ENCODE measurements at places on chromosomes 6 and 20.

GRCh38 chr6:163683105-163683622 lies 268.6 kb downstream of the QKI start:
- no peak for DNase-seq

DNA sequence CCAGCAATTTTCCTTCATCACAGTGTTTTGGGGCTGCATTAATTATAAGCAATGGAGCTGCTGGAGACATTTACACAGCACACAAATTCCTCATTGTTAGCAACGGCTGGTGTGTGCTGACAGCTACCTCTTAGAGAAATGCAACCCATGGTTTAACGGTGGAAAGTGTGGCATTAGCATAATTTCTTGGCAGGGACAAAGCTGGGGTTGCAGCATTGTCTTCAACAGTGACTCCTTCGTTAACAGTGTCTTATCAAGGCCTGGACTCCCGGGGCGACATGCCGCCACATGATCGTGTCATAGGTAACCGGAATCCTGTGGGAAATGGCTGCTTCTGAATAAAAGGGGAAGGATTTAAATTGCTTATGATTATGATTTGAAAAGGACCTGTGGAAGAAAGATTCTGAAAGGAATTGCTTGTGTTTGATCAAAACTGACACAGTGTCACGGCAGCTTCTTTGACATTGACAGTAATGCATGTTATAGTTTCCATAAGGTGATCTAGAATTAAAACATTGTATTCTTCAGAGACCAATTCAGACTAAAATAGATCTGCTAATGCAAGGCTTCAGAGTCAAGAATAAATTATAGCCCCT lies 128.0 kb downstream of the UST start:
- DNase-seq: no peak

DNA sequence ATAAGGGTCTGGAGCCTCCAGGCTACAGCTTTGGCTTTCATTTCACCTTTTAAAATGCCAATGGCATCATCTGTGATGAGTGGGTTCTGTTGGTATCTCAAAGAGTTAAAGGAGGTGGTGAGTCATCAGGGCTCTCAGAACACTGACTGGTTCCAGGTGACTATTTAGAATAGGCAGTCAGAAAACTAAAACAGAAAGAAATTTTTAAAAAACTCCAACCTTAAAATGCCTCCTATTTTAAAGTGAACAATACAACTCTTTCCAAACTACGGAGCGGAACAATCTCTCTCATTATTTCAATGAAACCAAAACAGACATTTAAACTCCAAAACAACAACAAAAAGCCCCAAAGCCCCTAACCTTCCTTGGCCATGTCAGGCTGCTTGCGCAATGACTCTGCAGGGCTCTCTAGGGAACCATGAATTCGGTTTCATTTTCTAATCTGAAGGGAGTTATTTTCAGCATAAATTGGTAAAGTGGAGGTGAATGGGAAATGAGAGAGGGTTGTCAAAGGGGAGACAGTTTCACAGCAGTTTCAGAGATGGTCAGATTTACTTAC lies 194.9 kb downstream of the KIF6 start:
- peak; percentile 38 for DNase-seq

- DNase-seq: no peak
Observed at GRCh38 chr6:42304053-42304712, 86.5 kb upstream of the MRPS10 start.

DNA sequence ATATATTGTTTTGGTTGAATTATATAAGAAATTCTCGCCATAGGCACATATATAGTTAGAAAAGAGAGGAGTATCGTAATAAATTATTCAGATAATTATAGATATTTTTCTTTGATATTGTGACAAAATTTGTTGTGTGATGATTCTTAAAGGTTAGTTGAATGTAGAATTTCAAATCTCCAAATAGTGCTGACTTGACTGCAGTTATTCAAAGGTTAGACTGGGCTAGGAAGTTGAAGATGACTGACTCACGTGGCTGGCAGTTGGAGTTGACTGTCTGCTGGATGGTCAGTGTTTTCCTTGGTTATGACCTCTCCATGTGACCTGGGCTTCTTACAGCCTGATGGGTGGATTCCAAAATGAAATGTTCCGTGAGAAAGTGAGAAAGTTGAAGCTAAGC lies 55.3 kb downstream of the FLRT3 start:
- DNase-seq: no peak

- DNase-seq: no peak
Observed at GRCh38 chr6:79670789-79671188, 39.7 kb downstream of the SH3BGRL2 start.

All from GM12892 (cell line).